ENCODE measurements at places on chromosomes 2 and 18. TPM values are rescaled to one million over a fixed set of nuclear protein-coding genes. Genes with fewer than 3 reads are reported as not detected.

GRCh38 chr2:21770787-21771186 lies 647.0 kb downstream of the TDRD15 start:
- H3K4me3 ChIP-seq, result no peak overlapping the region
- no peak overlapping the region for H3K27ac ChIP-seq

DNA sequence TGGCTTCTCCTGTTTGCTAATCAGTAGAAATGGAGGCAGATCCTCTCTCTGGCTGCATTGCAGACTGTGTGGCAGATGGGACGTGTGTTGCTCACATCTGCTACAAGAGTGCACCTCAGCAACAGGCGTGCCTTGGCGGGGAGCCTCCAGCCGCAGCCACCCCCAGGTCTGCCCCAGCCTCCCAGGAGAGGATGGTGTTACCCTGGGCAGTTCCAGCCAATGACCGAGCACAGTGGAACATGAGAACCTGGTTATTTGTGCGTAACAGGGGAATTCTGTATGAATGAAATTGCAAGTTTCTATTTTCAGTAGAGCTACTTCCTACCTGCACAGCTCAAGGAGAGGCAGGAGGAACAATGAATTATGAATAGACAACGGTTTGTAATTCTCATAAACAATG lies 130.6 kb upstream of the CBLN2 start:
- H3K36me3 ChIP-seq, result no peaks in the 10 kb centered on the region
- H3K27me3 ChIP-seq, result no peaks in the 10 kb centered on the region
- DNase-seq, result no peak
- H3K4me1 ChIP-seq, result no peaks in the 10 kb centered on the region
- no peak overlapping the region for H3K4me3 ChIP-seq

DNA sequence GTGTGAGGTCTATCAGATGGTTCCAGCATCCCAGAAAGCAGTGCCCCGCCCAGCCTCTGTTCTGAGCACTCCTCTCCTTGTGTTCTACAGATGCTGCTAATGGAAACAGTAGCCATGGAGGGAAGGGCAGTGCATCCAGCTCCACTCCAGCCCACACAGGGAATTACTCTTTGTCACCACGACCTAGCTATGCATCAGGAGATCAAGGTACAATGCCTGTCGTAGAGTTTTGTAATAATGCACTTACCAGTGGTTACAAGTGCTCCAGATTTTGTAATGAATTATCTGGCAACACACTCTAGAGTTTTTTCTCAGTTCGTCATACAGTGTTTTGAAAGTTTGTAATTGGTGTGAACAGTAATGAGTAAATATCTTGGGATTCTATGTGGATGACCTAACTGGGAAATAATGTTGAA lies 161.1 kb downstream of the ESCO1 start:
- DNase-seq, result no peak
- no peak overlapping the region for H3K4me3 ChIP-seq
- H3K36me3 ChIP-seq, result no peaks in the 10 kb centered on the region
- H3K27ac ChIP-seq, result no peak overlapping the region
- H3K27me3 ChIP-seq, result no peaks in the 10 kb centered on the region
- H3K4me1 ChIP-seq, result no peaks in the 10 kb centered on the region

DNA sequence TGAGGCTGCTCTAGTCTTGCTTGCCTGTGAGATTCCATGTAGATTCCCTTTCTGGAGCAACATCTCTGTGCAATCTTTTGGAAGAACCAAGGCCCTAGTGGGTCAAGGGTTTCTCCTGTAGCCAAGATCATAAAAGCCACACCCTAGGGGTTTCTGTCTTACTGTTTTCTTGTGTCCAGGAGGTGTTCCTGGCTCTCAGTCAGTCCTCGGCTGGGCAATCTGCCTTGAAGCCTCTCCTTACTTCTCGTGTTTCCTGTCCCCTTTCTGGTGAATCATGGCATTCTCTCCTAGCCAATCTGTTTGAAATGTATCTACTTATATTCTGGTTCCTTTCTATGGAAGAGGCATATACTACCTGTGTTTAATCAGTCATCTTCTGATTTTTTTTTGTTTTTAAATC lies 484.8 kb upstream of the UBE2E3 start:
- no peaks in the 10 kb centered on the region for H3K27me3 ChIP-seq
- H3K27ac ChIP-seq, result no peak overlapping the region

GRCh38 chr2:860259-860855 lies 90.3 kb upstream of the SNTG2 start:
- no peak for DNase-seq
- H3K4me1 ChIP-seq, result no peaks in the 10 kb centered on the region
- no peak overlapping the region for H3K4me3 ChIP-seq
- H3K36me3 ChIP-seq, result no peaks in the 10 kb centered on the region
- H3K27ac ChIP-seq, result no peak overlapping the region
- no peaks in the 10 kb centered on the region for H3K27me3 ChIP-seq

DNA sequence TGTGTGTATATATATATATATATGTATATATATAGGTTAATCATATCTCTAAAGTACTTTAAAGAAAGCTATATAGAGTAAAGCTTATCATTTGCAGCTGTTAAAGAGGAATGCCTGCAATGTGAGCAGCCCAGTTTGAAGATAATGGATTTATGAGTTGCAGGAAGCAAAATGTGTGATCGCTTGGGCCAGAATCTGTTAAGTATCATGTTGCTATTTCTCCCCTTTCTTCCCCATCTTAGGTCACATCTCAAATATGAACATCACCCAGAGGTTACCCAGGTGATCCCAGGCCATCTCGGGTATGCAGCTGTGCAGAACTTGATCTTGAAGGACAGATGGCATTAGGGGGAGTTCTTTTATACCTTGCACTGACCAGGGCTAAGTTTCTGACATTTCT lies 316.5 kb downstream of the MTX2 start:
- no peaks in the 10 kb centered on the region for H3K4me1 ChIP-seq
- H3K4me3 ChIP-seq, result no peak overlapping the region
- no peaks in the 10 kb centered on the region for H3K27me3 ChIP-seq
- H3K36me3 ChIP-seq, result no peaks in the 10 kb centered on the region

GRCh38 chr2:8598295-8599165 lies 83.3 kb upstream of the ID2 start:
- H3K27ac ChIP-seq, result no peak overlapping the region
- no peaks in the 10 kb centered on the region for H3K27me3 ChIP-seq
- no peak overlapping the region for H3K4me3 ChIP-seq
- no peaks in the 10 kb centered on the region for H3K36me3 ChIP-seq

- H3K4me1 ChIP-seq, result peaks cover 38% of the 10 kb centered on the region
- H3K36me3 ChIP-seq, result no peaks in the 10 kb centered on the region
- H3K27me3 ChIP-seq, result no peaks in the 10 kb centered on the region
- peak overlapping the region; percentile 70 for H3K27ac ChIP-seq
- H3K4me3 ChIP-seq, result peak overlapping the region; percentile 25
Measured at GRCh38 chr2:43333656-43334144, 107.3 kb upstream of the ZFP36L2 start.

- H3K4me3 ChIP-seq, result no peak overlapping the region
- no peak for DNase-seq
- H3K27me3 ChIP-seq, result no peaks in the 10 kb centered on the region
- H3K36me3 ChIP-seq, result no peaks in the 10 kb centered on the region
- no peak overlapping the region for H3K27ac ChIP-seq
- H3K4me1 ChIP-seq, result peaks cover 12% of the 10 kb centered on the region
Measured at GRCh38 chr2:229340086-229340760, 69.1 kb upstream of the PID1 start.

DNA sequence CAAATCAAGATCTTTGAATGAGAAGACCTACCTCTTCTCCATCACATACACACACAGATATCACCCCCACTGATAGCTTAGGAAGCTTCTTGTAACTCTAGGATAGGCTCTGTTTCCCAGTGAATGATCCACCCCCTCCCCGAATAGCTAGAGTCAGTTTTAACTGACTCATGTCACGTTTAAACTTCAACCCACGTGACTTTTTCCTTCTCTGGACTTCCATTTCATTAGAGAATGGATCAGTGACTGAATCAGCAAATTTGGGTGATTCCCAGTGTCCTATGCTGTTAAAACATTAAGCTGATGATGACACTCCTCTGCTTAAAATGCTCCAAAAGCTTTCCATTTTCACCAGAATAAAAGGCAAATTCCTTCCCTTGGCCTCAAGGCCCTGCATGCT lies 185.9 kb upstream of the LHCGR start:
- H3K36me3 ChIP-seq, result no peaks in the 10 kb centered on the region
- H3K4me1 ChIP-seq, result no peaks in the 10 kb centered on the region
- no peak overlapping the region for H3K27ac ChIP-seq
- no peak for DNase-seq
- H3K4me3 ChIP-seq, result no peak overlapping the region

DNA sequence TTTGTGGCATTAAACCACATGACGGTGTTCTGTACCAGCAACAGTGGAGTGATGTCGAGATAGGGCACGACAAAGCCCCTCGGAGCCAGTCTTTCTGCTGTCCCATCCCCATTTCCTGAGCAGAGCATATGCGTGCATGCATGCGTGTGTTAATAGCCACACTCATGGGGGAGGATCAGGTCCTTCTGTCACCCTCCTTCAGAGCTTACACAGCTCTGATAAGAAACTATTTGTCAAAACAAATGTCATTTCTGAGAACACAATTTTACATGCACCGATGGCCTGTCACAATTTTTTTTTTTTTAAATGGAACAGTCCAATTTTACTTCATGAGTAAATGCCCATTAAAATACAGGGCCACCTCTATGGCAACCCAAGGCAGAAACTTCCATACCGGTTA lies 95.9 kb upstream of the ZBTB14 start:
- H3K4me3 ChIP-seq, result no peak overlapping the region
- H3K27ac ChIP-seq, result no peak overlapping the region
- H3K27me3 ChIP-seq, result no peaks in the 10 kb centered on the region
- no peaks in the 10 kb centered on the region for H3K36me3 ChIP-seq

GRCh38 chr18:9959564-9959963 lies 45.7 kb downstream of the VAPA start:
- no peak for DNase-seq
- H3K27me3 ChIP-seq, result no peaks in the 10 kb centered on the region
- H3K36me3 ChIP-seq, result peaks cover 2% of the 10 kb centered on the region

GRCh38 chr2:109265369-109265768 lies 136.4 kb downstream of the SH3RF3 start:
- H3K4me3 ChIP-seq, result no peak overlapping the region
- H3K4me1 ChIP-seq, result peaks cover 44% of the 10 kb centered on the region
- H3K27me3 ChIP-seq, result no peaks in the 10 kb centered on the region
- DNase-seq, result no peak

DNA sequence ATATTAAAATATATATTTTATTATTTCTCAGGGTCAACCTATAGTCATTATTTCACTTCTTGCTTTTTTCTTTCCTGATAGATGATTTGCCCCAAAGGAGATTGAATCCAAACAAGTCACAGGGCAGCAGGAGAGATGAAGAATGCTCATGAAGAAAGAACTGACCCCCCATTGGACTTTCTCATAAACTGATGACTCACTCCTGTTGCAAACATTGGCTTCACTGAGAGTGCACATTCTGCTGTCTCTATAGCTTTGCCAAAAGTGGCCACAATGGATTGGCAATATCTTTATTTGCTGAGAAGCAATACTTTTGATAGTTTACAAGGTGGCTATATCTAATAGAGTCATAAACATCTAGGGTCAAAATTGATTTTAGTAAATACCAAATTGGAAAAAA lies 55.9 kb upstream of the ZNF385B start:
- no peak overlapping the region for H3K27ac ChIP-seq
- no peaks in the 10 kb centered on the region for H3K27me3 ChIP-seq
- H3K36me3 ChIP-seq, result no peaks in the 10 kb centered on the region

DNA sequence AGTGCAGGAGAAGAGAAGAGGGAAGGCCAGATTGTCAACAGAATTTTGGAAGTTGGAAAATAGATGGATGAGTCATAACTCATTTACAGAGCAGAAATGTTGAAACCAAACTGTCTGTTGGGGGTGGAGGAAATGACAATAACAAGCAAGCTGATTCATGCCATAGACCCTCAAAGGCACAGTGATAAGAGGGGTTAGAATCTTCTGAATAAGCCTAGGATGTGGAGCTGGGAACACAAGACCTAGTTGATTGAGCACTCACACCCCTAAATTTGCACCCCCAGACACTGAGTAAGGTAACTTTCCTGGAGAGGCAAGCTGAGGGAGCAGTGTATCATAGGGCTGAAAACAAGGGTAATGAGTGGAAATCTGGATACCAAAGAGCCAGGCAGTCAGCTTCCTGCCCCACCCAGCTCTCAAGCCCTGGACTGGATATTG lies 141.4 kb downstream of the SCG2 start:
- DNase-seq, result no peak
- H3K27ac ChIP-seq, result no peak overlapping the region
- H3K27me3 ChIP-seq, result no peaks in the 10 kb centered on the region
- H3K4me3 ChIP-seq, result no peak overlapping the region
- H3K4me1 ChIP-seq, result no peaks in the 10 kb centered on the region

- H3K36me3 ChIP-seq, result no peaks in the 10 kb centered on the region
- H3K4me3 ChIP-seq, result no peak overlapping the region
- DNase-seq, result no peak
- no peaks in the 10 kb centered on the region for H3K27me3 ChIP-seq
Measured at GRCh38 chr2:196088203-196088602, 19.6 kb upstream of the DNAH7 start.

Gene RANBP2
- 56.5 TPM for total RNA-seq

Gene LIMS3
- total RNA-seq, result 16.3 TPM

Gene TMEFF2
- not detected for total RNA-seq

Gene OXER1
- total RNA-seq, result 4.6 TPM

All from thoracic aorta (tissue), 2 donors.